ENCODE measurements at places on chromosomes 2 and 18.

DNA sequence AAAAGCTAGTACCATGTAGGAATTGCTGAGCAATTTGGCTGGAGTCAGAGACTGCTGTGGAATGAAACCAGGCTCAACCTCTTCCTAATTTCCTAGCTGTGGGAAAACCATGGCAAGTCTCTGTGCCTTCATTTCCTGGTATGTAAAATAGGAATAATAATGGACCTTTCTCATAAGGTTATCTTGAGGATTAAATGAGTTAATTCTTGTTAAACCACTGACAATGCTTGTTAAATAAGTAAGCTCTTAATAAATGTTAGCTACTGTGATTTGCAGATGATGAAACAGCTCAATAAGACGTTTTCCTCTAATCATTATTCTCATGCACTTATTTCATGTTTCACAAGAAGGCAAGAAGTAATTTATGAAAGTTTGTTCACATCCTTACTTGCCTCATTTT, 346.7 kb downstream of the RND3 start:
- DNase-seq = no peak

DNA sequence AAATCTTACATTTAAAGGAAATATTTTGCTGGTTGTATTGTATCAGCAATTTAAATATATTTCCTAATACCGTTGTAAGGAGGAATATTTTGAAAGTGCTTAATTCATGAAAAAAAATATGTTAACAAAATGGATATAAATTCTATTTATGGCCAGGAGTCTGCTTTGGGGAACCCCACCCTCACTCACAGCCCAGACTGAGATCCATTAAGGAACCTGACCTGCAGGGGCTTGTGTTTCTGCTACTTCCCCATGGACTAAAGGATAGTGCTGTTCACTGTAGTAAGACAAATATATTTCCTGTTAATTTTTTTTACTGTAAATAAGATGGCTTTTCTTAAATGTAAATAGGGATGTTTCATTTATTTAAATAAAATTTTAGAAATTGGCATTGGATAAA, 221.9 kb upstream of the COL3A1 start:
- no peak for DNase-seq

DNA sequence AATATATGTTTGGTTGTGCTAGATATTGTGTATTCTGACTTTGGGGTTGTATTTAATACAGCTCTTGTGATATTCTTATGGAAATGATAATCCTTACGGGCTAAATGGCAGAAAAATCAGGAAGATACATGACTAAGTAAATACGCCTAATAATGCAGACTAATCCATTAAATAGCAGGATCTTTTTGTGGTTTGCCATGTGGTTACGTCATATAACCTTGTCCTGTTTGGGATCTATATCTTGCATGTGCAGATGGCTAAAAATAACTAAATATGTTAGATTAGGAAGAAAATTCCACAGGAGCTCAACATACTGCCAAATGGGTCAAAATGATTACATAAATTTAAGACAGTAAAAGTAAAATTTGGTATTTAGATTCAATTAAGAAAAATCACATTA, 83.0 kb downstream of the NEB start:
- no peak for DNase-seq

DNA sequence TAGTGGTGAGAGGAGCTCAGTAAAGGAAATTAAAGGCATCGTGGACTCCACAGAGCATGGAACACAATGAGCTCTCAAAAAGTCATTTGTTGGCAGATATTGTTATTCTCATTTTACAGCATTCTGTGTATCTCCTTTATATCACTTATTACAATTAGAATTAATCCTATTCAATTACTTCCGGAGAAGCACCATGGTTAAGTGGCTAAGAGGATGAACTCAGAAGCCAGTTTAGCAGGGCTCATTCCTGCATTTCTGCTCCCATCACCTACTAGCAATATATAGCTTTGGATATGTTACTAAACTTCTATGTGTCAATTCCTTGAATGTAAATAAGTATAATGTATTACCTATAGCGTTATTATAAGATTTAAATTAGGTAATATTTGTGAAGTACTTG, 683.3 kb downstream of the IRS1 start:
- no peak for DNase-seq

GRCh38 chr2:54546923-54547720, 91.0 kb downstream of the SPTBN1 start:
- DNase-seq = no peak

DNA sequence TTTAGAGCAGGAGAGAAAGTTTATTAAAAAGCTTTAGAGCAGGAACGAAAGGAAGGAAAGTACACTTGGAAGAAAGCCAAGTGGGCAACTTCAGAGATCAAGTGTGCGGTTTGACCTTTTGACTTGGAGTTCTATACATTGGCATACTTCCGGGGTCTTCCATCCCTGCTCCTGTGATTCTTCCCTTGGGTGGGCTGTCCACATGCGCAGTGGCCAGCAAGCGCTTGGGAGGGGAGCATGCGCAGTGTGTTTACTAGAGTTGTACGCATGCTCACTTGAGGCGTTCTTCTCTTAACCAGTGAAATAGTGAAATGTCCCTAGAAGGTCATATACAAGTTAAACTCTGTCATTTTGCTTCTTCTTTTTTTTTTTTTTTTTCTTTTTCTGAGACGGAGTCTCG, 56.9 kb upstream of the ZNF532 start:
- DNase-seq = no peak

DNA sequence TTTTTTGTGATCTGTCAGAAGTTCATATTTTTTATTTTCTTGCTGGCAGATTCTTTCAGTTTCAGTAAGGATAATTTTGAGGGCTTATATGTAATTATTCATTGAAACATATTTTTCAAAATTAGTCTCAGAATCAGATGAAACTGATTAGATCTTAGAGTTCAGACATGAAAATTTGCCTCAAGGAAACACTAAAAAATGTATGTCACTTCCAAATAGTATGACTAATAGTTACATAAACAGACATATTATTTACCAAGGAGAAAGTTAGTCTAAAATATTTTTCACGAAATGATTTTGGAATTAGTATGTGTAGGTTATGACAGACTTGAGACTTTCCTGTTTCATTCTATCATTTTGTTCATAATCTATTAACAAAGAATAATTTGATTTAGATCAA, 628.6 kb downstream of the CCDC85A start:
- no peak for DNase-seq

- no peak for DNase-seq
Observed at GRCh38 chr2:234705108-234705507, 208.2 kb upstream of the ARL4C start.

DNA sequence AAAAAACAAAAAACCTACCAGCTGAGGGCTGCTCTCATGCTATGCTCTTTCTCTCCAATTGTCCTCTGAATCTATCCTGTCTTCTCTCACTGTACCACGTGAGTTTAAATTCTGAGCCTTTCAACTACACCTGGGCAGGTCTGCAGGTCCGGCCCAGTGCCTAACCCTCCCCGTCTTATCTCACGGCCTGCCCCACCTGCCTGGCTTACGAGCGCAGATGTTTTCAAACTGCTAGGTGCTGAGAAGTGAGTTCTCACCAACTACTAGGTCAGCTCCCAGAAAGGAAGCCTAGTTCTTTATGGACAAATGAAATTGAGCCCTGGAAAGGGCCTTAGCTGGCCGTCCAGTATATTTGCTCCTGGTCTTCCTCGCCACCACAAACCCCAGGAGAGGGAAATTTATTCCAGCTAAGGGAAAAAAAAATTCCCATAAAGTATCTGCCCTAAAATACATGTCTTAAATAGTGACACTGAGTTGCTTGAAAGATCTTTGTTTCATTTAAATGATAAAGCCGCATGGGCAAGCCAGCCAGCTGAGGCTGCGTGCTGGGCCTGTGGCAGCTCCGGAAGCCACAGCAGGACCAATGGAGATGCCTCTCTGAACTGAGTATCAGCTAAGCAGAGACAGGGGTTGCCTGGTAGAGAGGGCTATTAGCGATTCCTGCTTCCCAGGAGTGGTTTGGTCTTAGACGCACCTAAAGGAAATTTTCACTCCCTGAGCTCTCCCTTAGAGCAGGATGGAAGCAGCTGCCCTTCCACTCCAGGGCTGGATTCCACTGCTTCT, 92.5 kb upstream of the NCK2 start:
- no peak for DNase-seq

DNA sequence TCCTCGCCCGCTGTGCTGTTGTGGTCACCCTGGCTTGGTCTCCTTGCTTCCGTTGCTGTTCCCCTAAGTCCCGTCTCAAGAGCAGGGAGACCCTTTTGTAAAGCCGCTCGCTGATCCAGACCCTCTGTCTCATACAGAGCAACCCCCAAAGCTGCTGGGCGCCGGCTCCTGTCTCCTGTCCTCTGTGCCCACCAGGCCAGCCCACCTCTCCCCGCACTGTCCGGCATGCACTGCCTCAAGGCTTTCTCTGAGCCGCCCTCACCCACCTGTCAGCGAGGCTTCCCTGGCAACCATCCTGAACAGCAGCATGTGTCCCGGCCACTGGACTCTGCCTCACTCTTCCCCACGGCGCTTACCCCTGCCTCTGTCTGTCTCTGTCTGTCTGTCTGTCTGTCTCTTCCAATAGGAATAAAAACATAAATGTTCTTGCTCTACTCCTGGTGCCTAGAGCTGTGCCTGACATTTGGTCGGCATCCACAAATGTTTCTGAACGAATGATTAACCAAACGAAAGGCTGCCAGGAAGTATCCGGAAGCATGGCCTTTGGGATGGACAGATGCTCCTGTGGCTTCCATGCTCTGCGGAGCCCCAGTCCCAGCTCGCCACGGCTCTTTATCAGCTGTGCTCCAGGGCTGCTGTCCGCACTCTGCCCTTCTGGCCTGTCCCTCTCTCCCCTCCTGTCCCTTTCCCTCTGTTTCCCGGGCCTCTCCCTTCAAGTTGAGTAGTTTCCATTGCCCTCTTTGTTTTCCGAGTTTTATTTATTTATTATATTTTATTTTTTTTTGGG, 7.8 kb downstream of the COLEC11 start:
- DNase-seq = no peak

DNA sequence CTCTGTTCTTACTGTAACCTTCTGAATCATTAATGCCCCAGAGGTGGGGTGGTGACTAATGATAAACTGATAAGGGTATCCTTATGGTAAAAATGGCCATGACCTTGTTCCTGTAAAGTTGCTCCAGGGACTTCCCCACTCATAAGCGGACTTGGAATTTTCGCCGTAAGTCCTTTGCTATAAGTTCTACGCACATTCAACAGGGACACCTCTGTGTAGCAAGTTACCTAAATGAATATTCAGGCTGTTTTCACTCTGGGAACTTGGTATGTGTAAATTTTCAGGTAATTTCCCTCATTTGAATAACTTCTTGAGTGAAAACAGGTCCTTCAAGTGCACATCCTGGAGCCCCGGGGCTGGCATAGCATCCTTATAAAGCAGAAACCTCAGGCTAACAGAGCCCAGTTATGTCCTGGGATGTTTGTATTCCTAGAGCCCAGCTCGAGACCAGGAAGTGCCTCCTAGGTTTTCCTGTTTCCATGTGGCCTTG, 9.4 kb upstream of the AGFG1 start:
- no peak for DNase-seq

DNA sequence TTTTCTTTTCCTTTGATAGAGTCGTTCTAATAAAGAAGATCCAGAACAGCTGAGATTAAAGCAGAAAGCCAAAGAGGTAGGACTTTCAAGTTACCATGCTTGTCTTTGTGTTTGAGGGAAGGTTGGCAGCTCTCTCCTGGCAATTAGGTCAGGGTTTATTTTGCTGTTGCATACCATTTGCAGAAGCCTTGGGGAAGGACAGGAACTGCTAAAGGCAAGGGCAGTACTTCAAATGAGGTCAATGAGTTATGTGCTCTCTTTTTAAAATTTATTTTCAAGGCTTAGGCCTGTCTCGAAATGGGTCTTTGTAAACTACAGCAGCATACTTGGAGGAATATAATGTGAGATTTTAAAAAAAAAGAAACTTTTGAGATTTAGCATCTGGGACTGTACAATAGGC, 108.9 kb downstream of the TAF4B start:
- DNase-seq = no peak

- DNase-seq = no peak
Observed at GRCh38 chr2:23390152-23390551, 5.2 kb downstream of the KLHL29 start.

DNA sequence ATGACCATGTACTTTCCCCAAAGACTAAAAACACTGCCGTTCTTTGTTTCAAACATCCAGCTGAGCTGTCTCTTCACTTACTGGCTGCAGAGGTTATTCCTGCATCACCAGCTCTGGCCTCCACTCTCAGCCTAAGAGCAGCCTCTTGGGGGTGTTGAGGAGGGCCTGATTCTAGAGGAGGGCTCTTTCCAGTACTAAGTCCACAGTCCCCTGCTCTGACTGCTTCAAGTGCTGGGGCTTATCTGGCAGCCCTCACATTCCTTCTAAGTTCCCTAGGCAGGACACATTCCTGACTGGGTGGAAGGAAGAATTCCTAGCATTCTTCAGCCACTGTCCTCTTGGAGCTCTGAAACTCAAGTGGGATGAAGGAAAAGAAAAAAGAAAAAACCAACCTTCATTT, 32.9 kb upstream of the EHBP1 start:
- no peak for DNase-seq

DNA sequence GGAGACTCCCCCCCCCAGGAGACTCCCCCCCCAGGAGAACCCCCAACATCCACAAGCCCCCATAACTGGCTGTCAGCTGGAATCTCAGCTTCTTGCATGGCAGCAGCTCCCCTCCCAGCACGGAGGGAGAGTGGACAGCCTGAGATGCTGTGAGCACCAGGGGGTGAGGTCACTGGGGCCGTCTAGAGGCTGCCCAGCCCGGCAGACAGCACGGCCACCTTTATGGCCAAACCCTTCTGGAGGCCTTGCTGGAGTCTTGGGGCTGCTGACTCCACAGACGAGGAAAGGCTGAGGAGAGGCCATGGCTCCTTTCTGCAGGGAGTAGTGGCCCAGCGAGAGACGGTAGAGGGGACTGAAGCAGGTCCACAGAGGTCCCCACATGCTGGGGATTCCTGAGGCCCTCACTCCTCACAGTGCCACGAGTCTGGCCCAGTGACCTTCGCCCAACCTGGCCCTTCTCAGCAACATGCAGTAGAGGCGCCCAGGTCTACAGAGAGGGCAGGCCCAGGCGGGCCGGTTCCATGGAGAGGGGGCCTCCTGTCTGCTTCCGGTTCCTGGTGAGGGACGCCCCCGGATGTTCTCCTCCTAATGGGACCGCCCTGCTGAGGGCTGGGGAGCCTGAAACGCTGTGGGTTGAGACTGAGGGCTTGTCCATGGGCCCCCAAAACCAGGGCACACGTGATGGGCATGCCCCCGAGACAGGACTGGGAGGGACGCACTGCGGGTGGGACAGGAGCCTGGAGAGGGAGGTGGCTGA, 122.6 kb upstream of the CTDP1 start:
- DNase-seq = no peak

DNA sequence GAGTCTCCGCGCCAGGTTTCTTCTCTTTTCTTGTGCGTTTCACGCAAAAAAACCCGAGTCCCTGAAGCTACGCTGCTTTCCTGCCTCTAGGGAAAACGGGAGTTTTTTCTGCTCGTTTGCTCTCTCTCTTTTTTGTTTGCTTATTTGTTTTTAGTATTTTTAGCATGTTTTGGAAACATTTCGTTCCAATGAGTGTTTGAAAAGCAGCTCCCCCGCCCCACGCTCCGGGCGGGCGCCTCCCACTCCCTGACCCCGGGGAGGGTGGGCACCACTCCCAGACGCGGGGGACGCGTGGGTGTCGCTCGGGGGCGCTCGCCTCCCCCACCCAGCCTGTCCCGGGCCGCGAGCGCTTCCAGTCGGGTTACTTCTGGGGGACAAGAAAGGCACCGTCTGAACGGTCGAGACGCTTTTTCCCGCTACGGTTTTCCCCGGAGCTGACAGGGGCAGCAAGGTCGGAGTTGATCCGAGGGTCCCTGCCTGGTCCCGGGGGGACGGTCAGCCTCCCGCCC, 446 bp upstream of the EFHD1 start:
- no peak for DNase-seq

- DNase-seq = no peak
Observed at GRCh38 chr2:136666-137065, 90.4 kb upstream of the FAM110C start.

- no peak for DNase-seq
Observed at GRCh38 chr2:48983551-48983950, 170.8 kb downstream of the FSHR start.

Data from NCI-H146 (cell line).